ENCODE measurements at places on chromosomes 12 and 14.

DNA sequence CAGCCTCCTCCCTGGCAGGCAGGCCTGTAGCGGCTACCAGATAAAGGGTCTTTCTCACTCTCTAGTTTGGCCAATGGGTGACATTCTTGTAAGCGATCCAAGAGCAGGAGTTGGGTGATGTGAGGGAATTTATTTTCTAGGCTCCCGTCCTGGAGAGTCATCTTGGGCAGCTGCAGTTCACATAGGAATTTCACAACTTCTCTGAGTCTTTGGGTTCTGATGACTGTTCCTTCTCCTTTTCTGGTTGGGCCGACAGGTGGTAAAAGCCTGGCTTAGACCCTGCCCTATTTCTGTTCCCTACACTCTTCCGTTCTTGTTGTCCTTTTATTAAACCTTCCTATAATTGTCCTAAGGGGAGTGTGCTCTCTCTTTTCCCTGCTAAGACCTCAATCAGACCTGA, 42.6 kb upstream of the POC1B start:
- no peak for DNase-seq

GRCh38 chr12:131779027-131779426, 49.2 kb upstream of the MMP17 start:
- DNase-seq, result no peak

DNA sequence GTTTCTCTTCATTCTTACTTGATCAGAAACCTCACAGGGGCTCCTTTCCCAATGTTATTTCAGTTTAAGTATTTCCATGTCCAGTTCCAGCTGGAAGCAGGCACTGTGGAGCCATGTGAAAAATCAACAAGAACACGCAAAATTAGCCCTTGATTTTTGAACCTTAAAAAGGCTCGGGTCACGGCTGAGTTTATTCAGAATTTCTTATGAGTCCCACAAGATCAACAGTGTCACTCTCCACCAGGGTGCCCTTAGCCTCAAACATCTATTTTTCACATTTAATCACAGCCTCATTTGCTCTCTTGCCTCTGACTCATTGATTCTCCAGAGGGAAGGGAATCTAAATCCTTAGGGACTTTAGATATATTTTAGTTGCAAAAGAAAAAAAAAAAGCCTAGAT, 157.7 kb upstream of the AVPR1A start:
- no peak for DNase-seq

DNA sequence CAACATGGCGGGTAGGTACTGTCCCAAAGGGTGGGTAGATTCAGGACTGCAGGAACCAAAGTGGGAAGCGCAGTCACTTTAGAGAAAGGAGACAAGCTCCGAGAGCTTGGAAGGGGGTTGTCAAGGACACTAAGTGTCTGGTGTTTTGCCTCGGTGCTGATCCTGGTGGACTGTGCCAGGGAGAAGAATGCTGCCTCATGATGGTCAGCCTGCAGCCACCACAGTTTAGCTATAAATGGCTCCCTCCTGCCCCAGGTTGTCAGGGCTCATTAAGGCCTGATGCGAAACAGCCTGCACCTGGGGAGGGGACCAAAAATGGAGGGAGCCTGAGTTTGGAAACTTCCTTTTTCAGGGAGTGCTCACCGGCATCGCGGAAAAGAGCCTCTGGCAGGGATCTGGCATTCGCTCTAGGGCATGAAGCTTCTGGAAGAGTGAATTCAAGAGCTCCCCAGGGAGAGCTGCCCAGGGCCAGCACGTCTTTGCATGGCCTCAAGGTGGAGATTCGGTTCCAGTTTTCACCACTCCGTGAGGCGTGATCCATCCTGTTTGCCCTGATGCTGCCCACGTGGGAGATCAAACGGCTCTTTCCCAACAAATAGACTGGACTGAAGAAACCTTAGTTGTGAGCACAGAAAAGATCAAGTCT, 164.0 kb downstream of the FOXN3 start:
- DNase-seq, result no peak

GRCh38 chr12:967641-968040, 18.1 kb upstream of the RAD52 start:
- DNase-seq, result no peak

DNA sequence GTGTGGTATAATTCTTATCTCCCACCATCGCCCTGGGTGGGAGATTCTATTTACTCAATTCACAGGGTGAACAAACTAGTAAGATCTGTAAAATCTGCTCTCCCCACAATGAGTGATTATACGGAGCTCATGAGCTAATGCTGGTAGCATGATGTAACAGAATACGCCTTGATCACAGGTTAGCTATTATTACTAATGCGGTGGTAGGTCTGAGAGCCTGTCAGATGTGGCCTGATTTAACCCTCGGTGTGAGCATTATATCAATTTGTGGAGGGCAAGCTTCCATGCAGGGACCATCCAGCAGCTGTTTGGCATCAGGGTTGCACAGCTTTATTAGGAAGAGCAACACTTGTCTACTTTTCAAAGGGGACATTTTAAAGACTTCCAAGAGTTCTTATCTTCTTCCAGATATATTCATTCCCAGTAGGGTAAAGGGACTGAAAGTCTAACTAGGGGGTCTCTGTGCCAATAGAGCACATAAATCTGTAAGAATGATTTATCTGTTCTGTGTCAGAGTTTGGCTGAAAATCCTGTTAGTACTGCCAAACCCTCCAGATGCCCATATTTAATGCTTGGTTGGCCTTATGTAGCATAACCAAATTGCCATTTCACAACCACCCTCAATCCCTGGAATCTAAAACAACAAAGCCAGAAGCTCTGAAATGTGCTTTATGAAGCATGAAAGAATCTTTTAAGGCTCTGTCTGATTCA, 18.7 kb downstream of the TSHR start:
- no peak for DNase-seq

- no peak for DNase-seq
Measured at GRCh38 chr12:124086299-124086898, 113.4 kb downstream of the ZNF664 start.

GRCh38 chr12:42473130-42473529, 116.4 kb downstream of the PRICKLE1 start:
- no peak for DNase-seq

Measured in activated T-cell treated with anti-CD3 and anti-CD28 coated beads, Interleukin-2, amount 50 U/mL, for 48 hours (primary cell).